Natural killer cell treated with Interleukin-12 subunit alpha and Interleukin-12 subunit beta and Interleukin-15 and Interleukin-18, amount 100 ng/mL, for 72 hours (primary cell): ENCODE measurements at places on chromosomes 2 and 18.

DNA sequence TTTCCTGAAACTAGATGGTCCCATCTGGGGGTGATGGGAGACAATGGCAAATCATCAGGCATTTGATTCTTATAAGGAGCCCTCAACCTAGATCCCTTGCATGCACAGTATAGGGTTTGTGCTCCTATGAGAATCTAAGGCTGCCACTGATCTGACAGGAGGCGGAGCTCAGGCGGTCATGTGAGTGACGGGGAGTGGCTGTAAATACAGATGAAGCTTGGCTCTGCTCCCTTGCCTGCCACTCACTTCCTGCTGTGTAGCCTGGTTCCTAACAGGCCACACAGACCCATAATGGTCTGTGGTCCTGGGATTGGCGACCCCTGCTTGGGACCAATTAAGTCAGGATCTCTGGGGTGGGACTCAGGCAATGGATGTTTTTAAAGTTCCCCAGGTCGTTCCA is 293.4 kb downstream of the ZNF521 start:
- no peak for DNase-seq

DNA sequence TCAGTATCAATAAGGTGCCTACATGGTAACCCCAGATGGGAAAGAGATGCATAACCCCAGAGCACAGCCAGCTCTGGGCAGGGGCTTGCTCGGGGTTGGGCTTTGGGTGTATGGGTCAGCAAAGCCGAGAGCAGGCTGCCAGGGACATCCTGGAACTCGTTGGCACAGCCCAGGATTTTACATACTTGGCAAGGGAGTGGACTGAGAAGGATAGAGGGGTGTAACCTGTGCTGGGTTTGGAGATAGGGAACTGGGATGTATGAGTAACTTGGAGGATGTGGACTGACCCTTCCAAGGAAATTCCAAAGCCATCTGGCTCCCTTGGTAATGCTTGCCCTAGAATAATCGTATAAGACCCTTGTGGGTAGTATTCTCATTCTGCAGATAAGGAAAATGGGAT is 44.2 kb downstream of the GPR39 start:
- DNase-seq = no peak

DNA sequence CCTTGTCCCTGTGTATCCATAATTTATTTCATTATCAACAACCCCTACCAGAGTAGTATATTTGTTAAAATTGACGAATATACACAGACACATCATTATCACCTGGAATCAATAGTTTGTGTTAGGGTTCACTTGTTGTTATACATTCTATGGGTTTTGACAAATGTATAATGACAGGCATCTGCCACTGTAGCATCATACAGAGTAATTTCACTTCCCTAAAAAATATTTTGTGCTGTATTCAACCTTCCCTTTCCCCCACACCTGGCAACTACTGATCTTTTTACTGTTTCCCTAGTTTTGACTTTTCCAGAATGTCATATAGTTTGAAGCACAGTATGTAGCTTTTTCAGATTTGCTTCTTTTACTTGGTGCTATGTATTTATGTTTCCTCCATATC is 132.0 kb downstream of the ZNF804A start:
- no peak for DNase-seq

GRCh38 chr18:26470011-26470637 is 78.2 kb downstream of the KCTD1 start:
- no peak for DNase-seq

- peak; percentile 78 for DNase-seq
Observed at GRCh38 chr18:35616664-35617423, 35.3 kb downstream of the GALNT1 start.

DNA sequence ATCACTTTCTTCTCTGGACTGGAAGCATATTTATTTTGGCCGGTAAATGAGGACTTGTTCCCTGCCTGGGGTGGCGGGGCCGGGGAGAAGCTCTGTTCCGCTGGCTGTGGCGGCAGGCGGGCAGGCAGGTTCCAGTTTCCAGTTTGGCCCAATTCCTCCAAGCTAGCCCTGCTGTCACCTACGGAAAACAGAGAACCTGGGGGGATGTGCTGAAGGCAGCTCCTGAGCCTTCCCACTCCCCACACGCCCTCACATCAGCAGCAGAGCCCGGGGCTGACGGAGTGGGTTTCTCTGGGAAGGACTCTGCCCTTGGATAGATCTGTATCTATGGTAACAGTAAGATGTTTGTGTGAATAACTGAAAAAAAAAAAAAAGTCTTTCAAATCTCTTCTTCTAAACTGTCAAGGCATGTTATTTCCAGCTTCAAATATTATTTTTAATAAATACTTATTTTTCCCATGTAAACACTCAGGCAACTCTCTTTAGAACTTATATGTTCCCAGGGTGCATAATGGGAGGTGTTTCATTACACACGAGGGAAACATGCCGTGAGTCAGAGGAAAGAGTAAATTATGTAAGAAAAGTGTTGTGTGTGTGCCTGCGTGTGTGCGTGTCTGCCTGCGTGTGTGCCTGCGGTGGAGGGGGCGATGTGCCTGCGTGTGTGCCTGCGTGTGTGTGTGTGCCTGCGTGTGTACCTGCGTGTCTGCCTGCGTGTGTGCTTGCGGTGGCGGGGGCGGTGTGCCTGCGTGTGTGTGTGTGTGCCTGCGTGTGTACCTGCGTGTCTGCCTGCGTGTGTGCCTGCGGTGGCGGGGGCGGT is 116.1 kb upstream of the ZNF516 start:
- DNase-seq = no peak

GRCh38 chr18:79410731-79411613 is 15.2 kb downstream of the NFATC1 start:
- peak; percentile 56 for DNase-seq

- no peak for DNase-seq
Observed at GRCh38 chr2:111923276-111923804, 24.9 kb downstream of the MERTK start.

GRCh38 chr2:20469595-20469994 is 22.7 kb downstream of the RHOB start:
- no peak for DNase-seq

GRCh38 chr2:101442667-101443061 is 32.2 kb downstream of the RFX8 start:
- no peak for DNase-seq

GRCh38 chr2:123894167-123894566 is 130.9 kb upstream of the CNTNAP5 start:
- no peak for DNase-seq

DNA sequence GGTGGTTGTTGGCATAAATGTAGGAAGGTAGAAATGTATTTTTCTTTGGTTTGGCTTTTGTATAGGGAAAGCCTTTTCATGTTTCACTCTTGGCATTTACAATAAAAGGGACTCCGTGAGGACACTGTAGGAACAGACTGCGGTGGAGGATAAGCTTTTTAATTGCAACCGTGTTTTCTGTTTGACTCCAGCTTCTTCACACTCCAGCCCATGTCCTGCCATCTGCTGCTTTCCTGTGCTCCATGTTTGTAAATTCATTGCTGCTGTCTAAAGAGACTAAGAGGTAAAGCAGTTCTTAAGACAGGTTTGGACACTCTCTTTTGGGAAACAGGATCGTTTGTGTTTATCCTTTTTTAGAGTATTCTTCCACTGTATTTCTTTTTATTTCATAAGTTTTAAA is 33.3 kb downstream of the WDR75 start:
- DNase-seq = no peak

DNA sequence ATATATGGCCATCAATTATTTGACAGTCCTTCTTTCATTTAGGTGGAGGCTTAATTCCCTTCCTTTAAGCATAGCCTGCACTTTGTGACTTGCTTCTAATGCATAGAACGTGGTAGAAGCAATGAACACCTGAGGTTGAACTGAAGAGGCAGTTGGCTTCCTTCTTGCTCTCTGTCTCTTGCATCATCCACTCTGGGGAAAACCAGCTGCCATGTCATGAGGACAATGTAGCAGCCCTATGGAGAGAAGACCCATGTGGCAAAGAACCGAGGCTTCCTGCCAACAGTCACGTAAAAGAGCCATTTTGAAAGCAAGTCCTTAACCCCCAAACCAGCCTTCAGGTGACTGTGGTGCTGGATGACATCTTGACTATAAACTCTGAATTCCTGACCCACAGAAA is 46.8 kb downstream of the ATOH8 start:
- peak; percentile 31 for DNase-seq

GRCh38 chr18:4549164-4549872 is 94.2 kb upstream of the DLGAP1 start:
- DNase-seq = no peak

DNA sequence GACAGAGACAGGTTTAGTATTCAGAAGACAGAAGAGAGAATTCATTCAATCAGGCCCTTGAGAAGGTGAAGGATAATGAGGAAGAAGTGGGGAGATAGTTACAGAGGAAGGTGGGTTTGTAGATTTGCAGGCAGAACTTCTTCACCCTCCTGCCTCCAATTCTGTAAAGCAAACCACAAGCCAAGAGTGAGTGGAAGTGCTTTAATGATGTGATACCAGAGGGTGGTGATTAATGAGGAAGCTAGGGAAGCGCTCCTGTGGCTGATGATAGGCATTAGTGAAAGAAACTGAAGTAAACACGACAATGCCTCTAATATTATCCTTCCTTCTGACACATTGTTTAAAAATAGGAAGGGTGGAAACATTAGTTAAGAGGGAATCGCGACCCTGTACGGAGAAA is 78.2 kb downstream of the CAPN13 start:
- no peak for DNase-seq

GRCh38 chr2:210459880-210460279 is 16.7 kb downstream of the LANCL1 start:
- DNase-seq = no peak

- DNase-seq = no peak
Observed at GRCh38 chr18:78255013-78255412, 724.6 kb upstream of the SALL3 start.

GRCh38 chr2:231332388-231332787 is 63.1 kb upstream of the B3GNT7 start:
- no peak for DNase-seq

DNA sequence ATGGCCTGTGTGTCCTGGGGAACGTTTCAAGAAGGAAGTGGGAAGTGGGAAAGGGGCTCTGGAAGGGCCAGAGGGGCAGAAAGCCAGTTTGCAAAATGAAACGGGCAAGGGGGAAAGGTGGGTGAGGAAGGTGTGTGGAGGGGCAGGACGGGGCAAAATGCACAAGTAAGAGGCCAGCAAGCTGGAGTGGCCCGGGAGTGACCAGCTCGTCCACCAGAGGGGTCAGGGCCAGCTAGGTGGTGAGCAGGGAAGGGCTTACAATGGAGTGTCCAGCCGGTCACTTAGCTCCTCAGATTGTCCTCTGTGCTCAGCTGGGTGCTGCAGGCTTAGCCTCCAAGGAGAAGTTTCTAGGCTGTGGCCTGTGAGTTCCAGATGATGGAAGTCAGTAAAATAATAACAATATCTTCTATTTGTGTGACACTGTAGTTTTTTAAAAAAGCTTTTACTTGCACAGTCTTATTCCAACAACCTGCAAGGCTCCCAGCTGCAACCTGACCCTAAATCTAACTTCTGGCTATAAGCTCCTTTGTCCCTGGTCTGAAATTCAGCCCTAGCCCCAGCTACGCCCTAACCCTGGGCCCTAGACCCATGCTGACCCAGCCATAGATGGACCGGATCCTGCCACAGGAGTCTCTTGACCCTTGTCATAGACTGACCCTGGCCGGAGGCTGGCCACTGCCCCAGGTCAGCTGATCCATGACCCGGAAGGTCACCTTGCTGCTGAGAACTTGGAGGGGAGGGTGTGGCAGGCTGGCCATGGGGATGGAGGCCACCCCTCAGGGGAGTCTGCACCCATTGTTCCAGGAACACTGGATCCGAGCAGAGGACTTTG is 29.2 kb downstream of the MYO7B start:
- DNase-seq = no peak

DNA sequence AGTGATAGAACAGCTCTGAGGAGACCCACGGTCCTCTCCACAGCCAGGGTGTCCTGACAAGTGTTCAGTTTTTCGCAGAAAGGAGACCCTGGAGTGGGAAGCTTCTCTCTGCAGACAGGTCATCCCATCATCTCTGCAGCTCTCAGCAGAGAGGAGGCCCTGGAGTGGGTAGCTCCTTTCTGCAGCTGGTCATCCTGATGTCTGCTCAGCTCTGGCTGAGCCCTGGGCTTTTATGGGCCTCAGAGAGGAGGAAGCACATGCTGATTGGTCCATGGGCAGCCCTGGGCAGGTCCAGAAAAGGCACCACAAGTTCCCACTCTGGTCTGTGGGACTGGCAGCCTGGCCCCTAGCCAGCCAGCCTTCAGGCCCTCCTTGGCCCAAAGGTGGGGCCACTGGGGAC is 72.3 kb upstream of the ST3GAL5 start:
- no peak for DNase-seq

- no peak for DNase-seq
Observed at GRCh38 chr2:10911291-10912075, at the start of gene KCNF1. Gene KCNF1, plus strand, starts transcription at chr2:10911934. Its CDS starts 493 bp downstream, at chr2:10912427.

GRCh38 chr2:152459091-152459490 is 124.1 kb downstream of the FMNL2 start:
- no peak for DNase-seq

GRCh38 chr2:32947484-32948143 is 861 bp downstream of the LTBP1 start:
- no peak for DNase-seq

DNA sequence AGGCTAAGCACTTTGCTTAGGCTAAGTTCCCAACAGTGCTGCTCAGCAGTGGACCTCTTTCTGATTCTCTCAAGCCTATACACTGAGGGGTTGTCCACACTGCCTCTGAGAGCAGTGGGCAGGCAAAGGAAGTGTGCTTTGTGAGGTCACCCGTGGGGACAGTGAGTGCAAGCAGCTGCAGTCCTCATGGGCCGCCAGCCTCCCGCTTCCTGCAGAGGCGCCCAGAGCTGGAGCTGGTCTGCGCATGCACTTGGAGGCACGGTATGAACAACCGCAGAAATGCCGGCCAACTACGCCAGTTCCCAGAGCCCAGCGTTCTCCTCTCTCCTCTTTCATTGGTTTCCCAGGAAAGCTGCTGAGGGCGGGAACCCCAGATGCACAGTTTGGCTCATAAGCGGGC is 149.5 kb upstream of the DLX2 start:
- no peak for DNase-seq

DNA sequence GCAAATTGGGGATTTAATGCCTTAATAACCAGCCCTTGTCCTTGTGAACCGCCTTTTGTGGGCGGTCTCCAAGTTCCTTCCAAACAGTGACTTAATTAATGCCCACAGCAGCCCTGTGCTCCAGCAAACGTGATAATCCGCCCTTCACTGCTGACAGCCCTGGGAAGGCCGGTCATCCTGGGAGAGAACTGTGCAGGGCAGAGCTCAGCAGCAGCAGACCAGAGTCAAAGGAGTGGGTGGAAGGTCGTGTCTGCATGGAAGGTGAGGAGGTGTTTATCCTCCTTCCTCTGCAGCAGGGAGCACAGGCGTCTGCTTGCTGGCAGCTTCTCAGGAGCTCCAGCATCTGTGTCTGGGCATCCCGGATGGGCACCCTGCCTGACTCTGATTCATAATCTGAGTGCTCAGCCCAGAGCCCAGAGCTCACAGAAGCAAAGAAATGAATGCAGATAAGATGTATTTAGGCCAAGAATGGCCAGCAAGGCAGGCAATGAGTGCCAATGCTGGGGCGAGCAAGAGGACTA is 270.0 kb upstream of the PXDN start:
- DNase-seq = no peak

GRCh38 chr2:239943991-239944631 is 81.0 kb downstream of the NDUFA10 start:
- DNase-seq = no peak

GRCh38 chr2:54836477-54836876 is 113.0 kb downstream of the EML6 start:
- DNase-seq = no peak

GRCh38 chr2:175241691-175242090 is 60.2 kb upstream of the ATP5MC3 start:
- no peak for DNase-seq
